ENCODE measurements at places on chromosomes 12 and 14. TPM values are rescaled to one million over a fixed set of nuclear protein-coding genes. Genes with fewer than 3 reads are reported as not detected.

- DNase-seq = no peak
Measured at GRCh38 chr12:8639936-8640335, 22.7 kb downstream of the MFAP5 start.

Gene GALNT16
- polyA plus RNA-seq = 15.2 TPM

Gene CLEC6A
- polyA plus RNA-seq = not detected

- DNase-seq = peak; percentile 16
Measured at GRCh38 chr14:72154645-72155378, 222.6 kb downstream of the RGS6 start.

DNA sequence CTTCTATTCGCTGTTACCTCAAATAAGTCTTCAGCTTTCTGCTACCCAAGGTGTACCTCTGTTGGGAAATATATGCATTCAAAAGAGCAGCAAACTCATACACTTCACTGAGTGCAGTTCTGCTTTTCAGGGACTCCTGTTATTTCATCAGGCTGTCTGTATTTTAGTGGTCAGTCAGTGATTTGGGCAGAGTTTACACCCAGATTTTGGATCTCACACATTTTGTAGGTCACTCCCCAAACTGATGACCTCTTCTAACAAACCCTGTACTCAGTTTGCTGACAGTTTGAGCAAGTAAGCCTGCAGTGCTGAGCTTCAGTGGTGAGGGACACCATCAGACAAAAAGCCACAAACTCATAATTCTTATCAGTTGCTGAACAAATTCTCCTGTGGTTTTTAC lies 8.2 kb upstream of the WASHC4 start:
- no peak for DNase-seq

- DNase-seq = no peak
Measured at GRCh38 chr12:42804928-42805327, 215.4 kb upstream of the PRICKLE1 start.

DNA sequence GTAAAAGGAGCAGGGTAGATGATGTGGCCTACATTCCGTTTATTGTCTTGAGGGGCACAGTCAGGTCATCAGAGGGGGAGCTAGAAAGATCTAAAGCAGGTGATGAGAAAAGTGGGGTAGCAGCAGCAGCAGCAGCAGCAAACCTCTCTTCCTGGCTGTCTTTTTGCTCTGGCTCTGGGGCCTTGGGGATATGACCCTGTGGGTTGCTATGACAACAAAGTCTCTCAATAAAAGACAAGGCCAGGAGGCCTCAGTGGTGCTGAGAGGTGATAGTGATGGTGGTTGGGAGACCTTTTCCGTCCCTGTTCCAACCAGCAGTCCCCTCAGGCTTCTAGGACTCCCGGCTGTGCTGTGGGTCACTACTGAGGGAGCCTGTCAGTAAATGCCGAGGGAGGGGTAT lies 138.6 kb downstream of the SLC8A3 start:
- DNase-seq = no peak

Gene SYCP3
- polyA plus RNA-seq = 0.54 TPM

Gene RSRC2
- polyA plus RNA-seq = 39.4 TPM

Gene CPNE6
- polyA plus RNA-seq = 3.4 TPM

DNA sequence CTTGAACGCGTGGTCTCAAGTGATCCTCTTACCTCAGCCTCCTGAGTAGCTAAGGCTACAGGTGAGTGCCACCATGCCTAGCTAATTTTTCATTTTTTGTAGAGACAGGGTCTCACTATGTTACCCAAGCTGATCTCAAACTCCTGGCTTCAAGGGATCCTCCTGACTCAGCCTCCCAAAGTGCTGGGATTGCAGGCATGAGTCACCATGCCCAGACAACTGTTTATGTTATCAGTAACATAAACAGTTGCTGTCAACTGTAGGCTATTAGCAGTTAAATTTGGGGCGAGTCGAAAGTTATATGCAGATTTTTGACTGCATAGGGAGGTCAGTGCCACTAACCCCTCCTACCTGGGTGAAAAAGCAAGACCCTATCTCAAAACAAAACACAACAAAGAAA lies 26.2 kb upstream of the LRRK2 start:
- DNase-seq = no peak

GRCh38 chr14:102590667-102591099 lies 1.8 kb upstream of the RCOR1 start:
- peak; percentile 76 for DNase-seq

Gene SLC38A1
- 13.3 TPM for polyA plus RNA-seq

GRCh38 chr14:96272777-96273473 lies 16.9 kb downstream of the BDKRB1 start:
- DNase-seq = no peak

- DNase-seq = peak; percentile 85
Measured at GRCh38 chr14:95226801-95227200, 69.5 kb upstream of the DICER1 start.

Gene PLA2G1B
- not detected for polyA plus RNA-seq

Gene ARMH4
- 14.2 TPM for polyA plus RNA-seq
